GM12878 (cell line): ENCODE measurements at places on chromosomes 5 and 9. TPM values are rescaled to one million over a fixed set of nuclear protein-coding genes. Genes with fewer than 3 reads are reported as not detected.

DNA sequence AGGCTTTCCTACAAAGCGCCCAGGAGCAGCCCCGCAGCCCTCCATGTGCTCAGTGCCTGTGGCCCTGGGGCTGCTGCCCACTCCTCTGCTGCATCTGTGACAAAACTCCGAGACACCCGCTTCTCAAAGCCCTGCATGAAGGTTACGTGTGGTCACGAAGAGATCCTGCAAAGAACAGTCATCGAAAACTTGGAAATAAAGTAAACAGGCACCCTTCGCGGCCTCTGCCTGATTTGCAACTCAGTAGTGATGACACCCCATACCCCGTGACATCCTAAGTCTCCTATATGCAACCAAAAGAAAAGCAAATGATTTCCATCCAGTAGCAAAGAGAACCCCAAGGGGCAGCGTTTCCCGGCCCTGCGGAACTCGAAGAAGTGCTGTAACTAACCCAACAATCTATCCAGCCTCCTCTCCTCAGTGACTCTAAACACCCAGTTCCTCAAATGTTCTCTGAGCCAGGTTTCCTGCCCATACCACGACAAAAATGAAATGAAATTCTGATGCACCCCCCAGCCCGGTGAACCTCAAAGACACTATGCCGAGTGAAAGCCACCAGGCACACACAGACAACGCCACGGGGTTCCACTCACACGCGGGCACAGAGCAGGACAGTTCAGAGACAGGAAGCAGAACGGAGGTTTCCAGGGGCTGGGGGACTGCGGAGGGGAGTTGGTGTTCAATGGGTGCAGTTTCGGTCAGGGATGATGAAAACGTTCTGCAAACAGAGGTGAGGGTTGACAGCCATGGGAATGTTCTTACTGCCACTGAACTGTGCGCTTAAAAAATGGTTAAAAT lies 19.0 kb downstream of the NACC2 start:
- H3K27me3 ChIP-seq: no peaks in the 10 kb centered on the region
- H3K4me3 ChIP-seq: no peak overlapping the region
- H3K4me1 ChIP-seq: no peaks in the 10 kb centered on the region
- no peak overlapping the region for H3K27ac ChIP-seq
- DNase-seq: no peak

DNA sequence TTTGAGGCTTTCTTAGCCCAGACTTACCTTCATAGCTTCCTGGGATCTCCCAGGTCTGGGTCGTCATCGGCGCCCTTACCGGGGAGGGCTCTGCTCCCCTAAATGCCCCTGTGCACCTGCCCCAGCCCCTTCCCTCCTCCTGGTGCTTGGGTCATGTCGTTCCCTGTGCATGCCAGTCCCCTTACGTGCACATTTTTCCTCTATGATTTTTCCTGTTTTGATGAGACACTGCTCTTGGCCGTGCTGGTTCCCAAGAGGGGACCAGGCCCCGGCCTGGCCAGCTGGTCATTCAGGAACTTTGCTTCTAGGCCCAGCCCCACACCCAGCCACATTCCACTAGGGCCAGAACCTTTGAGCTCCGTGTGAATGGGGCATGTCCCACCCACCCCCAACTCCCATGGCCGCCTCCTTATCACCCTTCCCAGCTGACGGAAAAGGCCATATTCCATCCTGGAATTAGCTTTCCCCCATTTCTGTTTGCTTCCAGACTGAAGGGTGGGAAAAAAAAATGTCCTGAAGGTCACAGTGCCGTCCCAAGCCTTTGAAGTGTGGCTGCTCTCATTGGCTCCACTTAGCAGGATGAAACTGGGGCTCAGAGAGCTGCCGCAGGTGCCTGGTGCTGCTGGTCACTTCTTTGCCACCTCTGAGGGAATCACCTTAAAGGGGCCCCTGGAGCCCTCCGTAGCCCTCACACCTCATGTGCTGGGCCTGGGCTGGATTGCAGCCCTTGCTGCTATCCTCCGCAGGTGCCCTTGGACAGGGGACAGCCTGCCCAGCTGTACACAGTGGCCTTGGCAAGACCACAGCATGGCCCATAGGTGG lies 25.1 kb downstream of the ERGIC1 start:
- DNase-seq: no peak
- H3K36me3 ChIP-seq: no peaks in the 10 kb centered on the region; the same call in 1 of the 2 replicates
- H3K4me1 ChIP-seq: no peaks in the 10 kb centered on the region
- H3K27ac ChIP-seq: no peak overlapping the region
- no peaks in the 10 kb centered on the region for H3K27me3 ChIP-seq

DNA sequence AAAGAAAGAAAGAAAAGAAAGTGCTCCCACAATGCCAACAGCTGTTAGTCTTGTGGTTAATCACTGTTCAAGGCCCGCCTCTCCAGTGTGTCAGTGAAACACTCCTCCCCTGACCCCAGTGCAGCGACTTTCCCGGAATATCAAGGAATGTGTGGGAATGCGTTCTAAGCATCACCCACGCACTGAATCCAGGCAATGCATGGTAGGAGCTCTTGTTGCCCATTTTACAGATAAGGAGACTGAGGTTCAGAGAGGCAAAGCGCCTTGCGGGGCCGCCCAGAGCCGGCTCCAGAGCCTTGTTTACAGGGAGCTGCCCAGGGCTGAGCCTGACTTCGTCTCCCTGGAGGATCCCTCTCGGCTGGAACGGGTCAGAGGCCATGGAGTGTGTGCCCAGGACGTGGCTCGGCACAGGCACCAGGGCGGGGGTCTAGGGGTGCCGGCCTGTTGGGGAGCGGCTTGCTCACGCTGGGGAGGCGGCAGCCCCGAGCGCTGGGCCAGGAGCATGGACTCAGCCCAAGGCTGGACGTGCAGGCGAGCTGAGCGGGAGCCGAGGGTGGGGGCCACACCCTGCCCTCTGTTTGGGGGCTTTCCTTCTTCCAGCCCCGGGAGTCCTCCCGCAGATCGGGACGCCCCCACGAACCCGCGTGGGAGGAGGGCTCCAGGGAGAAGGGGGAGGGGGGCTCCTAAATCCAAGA lies 823 bp downstream of the ST6GALNAC6 start:
- H3K4me1 ChIP-seq: peaks cover 42% of the 10 kb centered on the region
- DNase-seq: no peak
- H3K27ac ChIP-seq: peak overlapping the region; percentile 65; the same call in 1 of the 2 replicates
- H3K4me3 ChIP-seq: peak overlapping the region; percentile 91
- H3K27me3 ChIP-seq: no peaks in the 10 kb centered on the region
- peaks cover 7% of the 10 kb centered on the region for H3K36me3 ChIP-seq

GRCh38 chr5:169128679-169129078 lies 172.3 kb downstream of the SLIT3 start:
- no peaks in the 10 kb centered on the region; the same call in 1 of the 2 replicates for H3K27me3 ChIP-seq
- DNase-seq: no peak
- H3K27ac ChIP-seq: no peak overlapping the region
- no peaks in the 10 kb centered on the region for H3K36me3 ChIP-seq

- no peak overlapping the region for H3K27ac ChIP-seq
- peaks cover 17% of the 10 kb centered on the region for H3K27me3 ChIP-seq
- no peak overlapping the region for H3K4me3 ChIP-seq
These were observed 813 bp downstream of the GNAQ start for GRCh38 chr9:78030553-78031443.

DNA sequence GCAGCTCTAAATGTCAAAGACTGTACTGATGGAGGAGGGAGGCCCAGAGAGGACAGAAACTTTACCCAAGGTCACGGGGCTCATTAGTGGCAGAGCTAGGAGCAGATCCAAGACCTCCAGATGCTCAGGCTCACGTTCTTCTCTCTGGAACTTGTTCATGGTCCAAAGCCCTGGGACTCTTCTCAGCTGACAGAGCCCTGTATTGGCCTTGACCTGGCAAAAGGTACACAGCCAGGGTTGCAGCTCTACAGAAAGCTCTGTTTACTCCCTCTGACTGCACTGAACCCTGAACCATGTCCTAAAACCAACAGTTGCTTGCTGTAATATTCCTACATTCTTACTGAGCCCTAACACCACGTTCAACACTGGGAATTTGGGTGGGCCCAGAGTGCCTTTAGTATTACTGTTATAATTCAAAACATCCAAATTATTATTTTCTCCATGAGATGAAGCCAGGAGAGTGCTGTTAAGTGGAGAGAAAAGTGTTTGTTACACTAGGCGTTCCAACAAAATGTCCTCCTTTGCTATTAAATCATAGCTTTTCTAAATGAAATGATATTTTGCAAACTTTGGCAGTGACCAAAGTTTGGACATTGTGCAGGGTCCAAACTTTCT lies 602.4 kb upstream of the CLINT1 start:
- DNase-seq: no peak
- no peaks in the 10 kb centered on the region for H3K4me1 ChIP-seq
- no peaks in the 10 kb centered on the region for H3K27me3 ChIP-seq
- no peaks in the 10 kb centered on the region for H3K36me3 ChIP-seq

- H3K27ac ChIP-seq: no peak overlapping the region
- H3K36me3 ChIP-seq: no peaks in the 10 kb centered on the region
- H3K4me1 ChIP-seq: no peaks in the 10 kb centered on the region
- no peak for DNase-seq
- H3K27me3 ChIP-seq: no peaks in the 10 kb centered on the region
These were observed 125.5 kb upstream of the IFNE start for GRCh38 chr9:21607576-21607975.

DNA sequence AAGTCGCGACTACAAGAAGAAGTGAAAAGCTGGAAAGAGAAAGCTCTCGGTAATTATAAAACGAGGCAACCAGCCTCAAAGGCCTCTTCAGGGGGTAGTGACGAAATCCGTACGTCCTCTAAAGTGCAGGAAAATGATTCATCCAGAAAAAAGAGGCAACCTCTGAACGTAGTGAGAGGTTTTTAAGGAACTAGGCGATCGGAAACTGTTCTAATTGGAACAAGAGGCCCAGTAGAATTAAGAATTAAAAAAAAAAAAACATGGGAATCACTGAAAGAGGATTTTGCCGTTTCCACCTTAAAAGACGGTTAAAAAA lies 1.0 kb downstream of the CSNK1A1 start:
- no peak for DNase-seq
- peak overlapping the region; percentile 82 for H3K4me3 ChIP-seq

GRCh38 chr9:14136047-14136635 lies 177.8 kb downstream of the NFIB start:
- no peaks in the 10 kb centered on the region for H3K36me3 ChIP-seq
- H3K27ac ChIP-seq: no peak overlapping the region
- no peaks in the 10 kb centered on the region for H3K4me1 ChIP-seq
- H3K27me3 ChIP-seq: no peaks in the 10 kb centered on the region
- H3K4me3 ChIP-seq: no peak overlapping the region
- no peak for DNase-seq

DNA sequence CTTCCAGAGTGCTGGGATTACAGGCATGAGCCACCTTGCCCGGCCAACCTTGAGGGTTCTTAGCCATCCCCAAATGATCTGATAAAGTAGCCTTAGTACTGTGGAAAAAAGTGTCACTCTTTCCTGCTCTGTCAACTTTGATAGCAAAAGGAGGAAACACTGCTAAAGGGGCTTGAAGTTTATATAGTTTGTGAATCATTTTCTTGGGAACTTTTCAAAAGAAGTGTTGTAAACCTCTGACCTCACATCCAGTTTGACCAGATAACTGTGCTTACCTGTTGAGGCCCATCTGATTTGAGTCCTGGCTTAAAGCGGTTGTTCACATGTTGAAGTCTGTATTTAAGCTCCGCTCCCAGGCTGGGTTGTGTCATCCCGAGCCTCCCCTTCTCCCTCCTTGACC lies 303.3 kb downstream of the DOCK8 start:
- H3K4me3 ChIP-seq: no peak overlapping the region
- no peak overlapping the region for H3K27ac ChIP-seq
- H3K4me1 ChIP-seq: no peaks in the 10 kb centered on the region

GRCh38 chr9:135591506-135592330 lies 30.2 kb downstream of the PAEP start:
- H3K36me3 ChIP-seq: no peaks in the 10 kb centered on the region
- no peaks in the 10 kb centered on the region for H3K4me1 ChIP-seq
- no peak overlapping the region for H3K27ac ChIP-seq
- DNase-seq: no peak

DNA sequence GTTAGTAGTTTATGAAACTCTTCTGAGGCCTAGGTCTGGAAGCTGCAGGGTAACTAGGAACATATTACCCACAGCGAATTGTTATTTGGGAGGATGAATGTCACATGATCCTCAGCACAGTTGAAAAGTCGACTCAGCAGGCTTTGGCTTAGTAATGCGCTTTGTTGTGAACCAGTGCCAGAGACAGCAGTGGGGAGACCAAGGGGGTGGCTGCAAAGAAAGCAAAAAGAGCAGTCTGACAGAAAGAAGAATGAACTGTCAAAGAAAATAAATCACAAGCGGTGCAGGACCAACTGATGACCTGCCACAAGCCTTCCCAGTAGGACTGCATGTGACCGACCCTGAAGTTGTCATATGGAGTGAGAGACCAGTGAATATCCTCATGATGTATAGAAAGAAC lies 170.0 kb downstream of the CCDC171 start:
- no peak overlapping the region for H3K27ac ChIP-seq
- no peak overlapping the region for H3K4me3 ChIP-seq
- no peaks in the 10 kb centered on the region for H3K36me3 ChIP-seq
- DNase-seq: no peak
- H3K27me3 ChIP-seq: no peaks in the 10 kb centered on the region

- no peaks in the 10 kb centered on the region for H3K4me1 ChIP-seq
- no peak for DNase-seq
- no peak overlapping the region for H3K27ac ChIP-seq
- no peaks in the 10 kb centered on the region for H3K27me3 ChIP-seq
- H3K36me3 ChIP-seq: no peaks in the 10 kb centered on the region
These were observed 9.8 kb downstream of the LURAP1L start for GRCh38 chr9:12784461-12785259.

- DNase-seq: no peak
- H3K4me1 ChIP-seq: no peaks in the 10 kb centered on the region
- H3K36me3 ChIP-seq: no peaks in the 10 kb centered on the region
- no peak overlapping the region for H3K4me3 ChIP-seq
These were observed 123.9 kb upstream of the C6 start for GRCh38 chr5:41337216-41337615.

DNA sequence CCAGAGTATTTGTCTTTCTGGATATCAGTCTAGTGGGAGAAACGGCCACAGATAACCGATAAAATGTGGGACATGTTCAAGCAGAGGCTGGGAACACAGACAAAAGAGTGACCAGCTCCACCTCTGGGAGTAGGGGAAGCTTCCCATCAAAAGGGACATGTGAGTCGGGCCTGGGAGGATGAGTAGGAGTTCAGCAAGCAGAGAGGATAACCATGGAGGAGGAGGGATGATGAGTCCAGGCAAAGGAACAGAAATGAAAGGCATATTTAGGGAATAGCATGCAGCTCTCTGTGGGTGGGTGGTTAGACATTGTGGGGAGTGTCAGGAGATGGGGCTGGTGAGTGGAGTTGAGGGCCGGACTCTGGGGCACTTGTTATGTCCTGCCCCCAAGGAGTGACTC lies 61.5 kb downstream of the ERGIC1 start:
- H3K27me3 ChIP-seq: no peaks in the 10 kb centered on the region
- H3K36me3 ChIP-seq: peaks cover 14% of the 10 kb centered on the region
- H3K4me1 ChIP-seq: no peaks in the 10 kb centered on the region
- DNase-seq: no peak
- no peak overlapping the region for H3K4me3 ChIP-seq
- H3K27ac ChIP-seq: no peak overlapping the region

GRCh38 chr9:129962889-129963703 lies 79.9 kb downstream of the FNBP1 start:
- H3K36me3 ChIP-seq: peaks cover 18% of the 10 kb centered on the region
- H3K27ac ChIP-seq: peak overlapping the region; percentile 90
- H3K27me3 ChIP-seq: no peaks in the 10 kb centered on the region
- peak; percentile 59 for DNase-seq

- H3K27ac ChIP-seq: no peak within 1 kb of the TSS
- no peak for DNase-seq
- no peak within 1 kb of the TSS for H3K4me3 ChIP-seq
- no peaks in the 10 kb centered on the region; the same call in none of the 2 replicates for H3K27me3 ChIP-seq
These were observed at the start of gene SGCD for GRCh38 chr5:156326718-156327259. Gene SGCD, plus strand, starts transcription at chr5:156327164.

The POU5F2 gene
- 0.40 and 0.59 TPM in 2 replicates for total RNA-seq

The DNAH5 gene
- under 0.01 TPM in 1 of 2 replicates, not detected in the other for total RNA-seq

The SMIM32 gene
- total RNA-seq: not detected in 2 replicates

The CER1 gene
- total RNA-seq: not detected in 2 replicates

The GPR150 gene
- total RNA-seq: 0.92 and 1.3 TPM in 2 replicates

The ANKRD34B gene
- total RNA-seq: not detected in 2 replicates

The OR1J2 gene
- not detected in 2 replicates for total RNA-seq

The CHSY3 gene
- total RNA-seq: not detected in 2 replicates

The INSL4 gene
- total RNA-seq: not detected in 2 replicates
